ENCODE measurements at places on chromosomes 1 and 21. TPM values are rescaled to one million over a fixed set of nuclear protein-coding genes. Genes with fewer than 3 reads are reported as not detected.

Gene LCE3E
- total RNA-seq, result not detected

Gene EVA1C
- total RNA-seq, result 0.98 TPM

Gene KLHDC8A
- 1.0 TPM for total RNA-seq

Gene ACTL8
- total RNA-seq, result 0.26 TPM
